ENCODE measurements at places on chromosomes 16 and 17.

DNA sequence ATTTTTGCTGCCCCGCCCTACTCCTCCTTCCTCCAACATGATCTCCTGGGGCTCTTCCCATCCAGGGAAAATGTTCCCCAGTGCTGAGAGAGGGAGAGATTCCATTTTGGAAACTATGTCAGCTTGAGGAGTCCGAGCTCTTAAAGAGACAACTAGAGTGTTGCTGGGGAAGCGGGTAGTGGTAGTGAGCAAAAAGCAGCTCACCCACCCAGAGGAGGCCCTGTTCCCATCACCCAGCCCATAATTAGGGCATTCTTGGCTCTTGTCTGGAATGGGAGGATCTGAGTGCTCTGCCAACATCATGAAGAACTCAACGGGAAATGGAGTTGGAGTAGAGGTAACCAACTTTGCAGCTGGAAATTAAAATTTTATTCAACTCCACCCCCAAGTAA lies 9.1 kb upstream of the MSL1 start:
- no peak for DNase-seq

- DNase-seq, result no peak
Measured at GRCh38 chr16:30990105-30990504, 5.1 kb downstream of the HSD3B7 start.

GRCh38 chr16:77332792-77333191 lies 102.0 kb downstream of the ADAMTS18 start:
- DNase-seq, result no peak

DNA sequence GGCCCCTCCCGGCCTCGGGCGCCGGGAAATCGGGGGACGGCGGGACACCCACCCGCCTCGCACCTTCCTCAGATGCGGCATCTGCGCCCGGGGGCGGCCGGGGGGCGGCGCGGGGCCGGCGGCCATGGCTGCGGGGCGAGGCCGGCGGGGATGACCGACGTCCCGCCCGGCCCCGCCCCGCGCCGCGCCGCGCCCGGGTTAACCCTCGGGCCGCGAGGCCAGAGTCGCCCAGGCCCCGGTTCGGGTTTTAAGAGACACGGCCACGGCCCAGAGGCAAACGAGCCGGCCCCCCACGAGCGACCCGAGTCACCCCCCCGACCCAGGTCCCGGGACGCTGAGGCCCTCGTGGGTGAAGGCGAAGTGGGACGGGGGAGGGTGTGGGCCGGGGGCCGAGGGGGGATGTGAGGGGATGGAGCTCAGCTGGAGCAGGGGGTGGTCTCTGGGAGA lies at the start of gene RGS11:
TSS of gene RGS11 (minus strand) at position 159 of the 447 bp plus-strand sequence. CDS start at position 126, 33 bp downstream.
- no peak for DNase-seq
